ENCODE measurements at places on chromosomes 12 and 14. TPM values are rescaled to one million over a fixed set of nuclear protein-coding genes. Genes with fewer than 3 reads are reported as not detected.

DNA sequence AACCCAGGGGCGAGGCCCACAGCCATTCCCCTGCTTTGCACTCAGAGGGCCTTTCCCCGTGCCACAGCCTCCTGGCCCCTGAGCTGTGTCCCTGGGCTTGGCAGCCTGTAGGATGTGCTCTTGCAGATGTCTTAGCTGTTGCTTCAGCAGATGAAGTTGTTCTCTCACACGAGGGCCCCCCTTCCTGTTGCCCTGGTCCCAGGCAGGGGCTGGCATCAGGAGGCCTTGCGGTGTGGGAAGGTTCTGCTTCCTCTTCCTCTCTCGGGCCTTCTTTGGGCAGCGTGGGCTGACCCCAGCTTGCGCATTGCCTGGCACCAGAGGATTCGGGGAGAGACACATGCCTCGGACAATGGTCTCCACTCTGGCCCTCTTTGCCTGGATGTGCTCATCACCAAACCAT lies 12.7 kb downstream of the PROX2 start:
- H3K36me3 ChIP-seq, result no peaks in the 10 kb centered on the region
- peaks cover 11% of the 10 kb centered on the region for H3K4me1 ChIP-seq

DNA sequence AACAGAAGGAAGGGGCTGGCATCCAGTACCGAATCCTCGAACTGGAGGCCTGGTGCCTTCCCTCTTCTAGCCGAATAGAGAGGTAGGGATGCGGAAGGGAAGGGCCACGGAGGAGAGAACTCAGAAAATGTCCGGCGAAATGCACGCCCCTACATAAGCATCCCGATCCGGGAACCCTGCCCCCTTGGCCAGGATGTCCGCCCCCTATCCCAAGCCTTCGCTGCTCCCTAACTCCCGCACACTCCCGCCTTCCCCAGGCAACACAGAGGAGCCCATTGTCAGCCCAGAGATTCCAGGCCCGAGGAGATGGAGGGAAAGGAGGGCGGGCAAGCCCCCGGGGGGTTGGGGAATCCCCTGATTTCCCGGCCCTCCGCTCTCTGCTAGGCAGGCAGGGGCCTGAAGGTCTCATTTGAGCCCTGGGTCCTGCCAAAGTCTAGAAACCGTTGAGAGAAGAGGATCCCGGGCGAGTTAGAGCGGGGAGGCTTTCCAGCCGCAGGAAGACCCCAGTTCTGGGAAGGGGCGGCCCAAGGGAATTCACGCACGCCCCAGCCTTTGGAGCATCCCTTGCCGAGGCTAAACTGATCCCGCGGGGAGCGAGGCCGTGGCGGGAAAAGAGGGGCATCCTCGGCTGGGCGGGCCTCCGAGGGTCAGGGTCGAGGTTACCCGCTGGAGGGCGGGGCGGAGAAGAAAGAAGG lies 569 bp upstream of the ARHGEF40 start:
- peaks cover 15% of the 10 kb centered on the region for H3K4me1 ChIP-seq
- peak overlapping the region; percentile 78 for H3K4me3 ChIP-seq
- H3K27me3 ChIP-seq, result peaks cover 17% of the 10 kb centered on the region
- H3K36me3 ChIP-seq, result peaks cover 5% of the 10 kb centered on the region
- peak; percentile 26 for DNase-seq

GRCh38 chr14:61188978-61189808 lies 91.9 kb downstream of the TMEM30B start:
- DNase-seq, result peak; percentile 63
- H3K36me3 ChIP-seq, result no peaks in the 10 kb centered on the region
- no peaks in the 10 kb centered on the region for H3K27me3 ChIP-seq
- H3K4me3 ChIP-seq, result no peak overlapping the region
- H3K27ac ChIP-seq, result no peak overlapping the region
- H3K4me1 ChIP-seq, result peaks cover 8% of the 10 kb centered on the region

- H3K27ac ChIP-seq, result no peak within 1 kb of the TSS
- peaks cover 5% of the 10 kb centered on the region for H3K27me3 ChIP-seq
- H3K36me3 ChIP-seq, result no peaks in the 10 kb centered on the region
- peak within 1 kb of the TSS; percentile 91 for H3K4me3 ChIP-seq
- H3K4me1 ChIP-seq, result peaks cover 3% of the 10 kb centered on the region
- DNase-seq, result peak; percentile 76
Measured at GRCh38 chr12:29783773-29784666, at the start of gene TMTC1. TMTC1 (minus strand) TSS chr12:29783942; CDS start chr12:29783751, 191 bp downstream.

DNA sequence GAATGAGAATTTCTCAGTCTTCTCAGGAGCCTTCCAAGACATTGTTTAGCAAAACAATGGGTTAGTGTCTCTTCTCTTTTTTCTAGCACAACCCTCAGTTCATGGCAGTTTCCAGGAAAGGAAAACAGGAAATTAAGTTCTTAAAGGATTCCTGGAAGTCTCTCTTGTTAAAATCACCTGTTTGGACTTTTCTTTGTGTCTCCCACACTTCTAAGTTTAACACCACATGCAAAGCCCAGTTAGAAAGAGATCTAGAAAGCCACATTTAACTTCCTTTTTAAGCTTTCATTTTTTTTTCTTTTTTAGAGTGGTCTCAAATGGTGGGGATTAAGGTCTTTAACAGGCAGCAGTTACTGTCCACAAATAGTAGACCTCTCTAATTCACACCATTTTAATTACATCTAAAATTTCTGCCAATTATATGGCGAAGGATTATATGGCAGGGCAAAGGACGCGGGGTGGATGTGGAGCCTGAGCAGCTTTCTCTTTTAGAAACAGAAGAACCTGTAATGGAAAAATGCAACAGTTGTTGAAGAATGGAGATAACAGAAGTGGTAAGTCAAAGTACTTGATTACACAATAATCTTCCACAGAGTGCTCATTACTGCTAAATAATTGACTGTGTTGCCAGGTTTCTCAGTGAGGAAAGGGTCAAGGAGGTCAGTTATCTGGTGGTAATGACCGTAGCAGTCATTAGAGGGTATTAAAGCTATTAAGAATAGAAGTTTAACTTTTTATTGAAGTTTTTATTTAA lies 298.6 kb downstream of the AKAP6 start:
- no peak for DNase-seq
- peaks cover 14% of the 10 kb centered on the region for H3K4me1 ChIP-seq
- H3K4me3 ChIP-seq, result no peak overlapping the region
- peak overlapping the region; percentile 55 for H3K27ac ChIP-seq
- no peaks in the 10 kb centered on the region for H3K36me3 ChIP-seq

DNA sequence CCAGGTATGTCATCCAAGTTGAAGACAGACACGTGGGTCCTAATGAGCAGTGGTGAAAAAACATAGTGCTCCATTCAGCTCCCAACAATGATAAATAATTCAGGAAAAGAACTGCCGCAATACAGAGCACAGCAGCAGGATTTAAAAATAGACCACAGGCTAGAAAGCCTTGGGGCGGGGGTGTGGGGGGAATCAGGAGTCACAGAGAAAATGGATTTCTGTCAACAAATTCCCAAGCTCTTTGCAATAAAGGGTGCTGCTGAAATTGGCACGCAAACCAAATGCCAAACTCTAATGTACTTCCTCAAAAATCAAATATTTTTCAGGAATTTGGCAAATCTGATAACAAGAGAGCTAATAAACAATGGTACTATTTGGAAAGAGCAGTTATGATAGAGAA lies 58.6 kb downstream of the R3HDM2 start:
- no peak overlapping the region for H3K27ac ChIP-seq
- H3K4me3 ChIP-seq, result no peak overlapping the region

TRMT61A gene
- 6.1 TPM for total RNA-seq

FAM181A gene
- total RNA-seq, result not detected

KRT81 gene
- total RNA-seq, result not detected

IQSEC3 gene
- 13.2 TPM for total RNA-seq

OTX2 gene
- 12.0 TPM for total RNA-seq

RTL1 gene
- 0.18 TPM for total RNA-seq

FOXA1 gene
- total RNA-seq, result 5.2 TPM

Measured in endothelial cell (in vitro differentiated cells).